Stimulated activated CD4-positive, alpha-beta T cell treated with anti-CD3 and anti-CD28 coated beads, Interleukin-2, amount 100 ng/mL, for 48 hours (primary cell): ENCODE measurements at places on chromosomes 16 and 17.

GRCh38 chr16:51949282-51949681 is 597.7 kb downstream of the TOX3 start:
- DNase-seq, result no peak

GRCh38 chr17:79026376-79027273 is 2.7 kb downstream of the C1QTNF1 start:
- no peak for DNase-seq

DNA sequence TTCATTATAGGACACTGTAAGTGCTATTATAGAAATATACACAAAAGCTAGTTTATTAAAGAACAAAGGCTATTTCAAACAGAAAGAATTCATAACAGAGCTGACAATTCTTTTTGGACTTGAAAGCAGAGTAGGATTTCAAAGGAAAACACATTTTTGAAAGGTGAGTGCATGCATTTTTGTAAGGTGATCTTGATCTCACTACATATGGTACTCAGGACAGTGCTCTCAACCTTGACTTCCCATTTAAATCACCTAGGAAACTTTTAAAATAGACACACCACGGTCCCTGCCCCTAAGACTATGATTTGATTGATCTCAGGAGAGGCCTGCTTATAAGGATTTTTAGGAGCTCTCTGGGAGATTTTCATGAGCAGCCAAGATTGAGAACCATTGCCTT is 1362.0 kb downstream of the CDH8 start:
- DNase-seq, result no peak

GRCh38 chr17:31869031-31869430 is 10.0 kb upstream of the COPRS start:
- no peak for DNase-seq

DNA sequence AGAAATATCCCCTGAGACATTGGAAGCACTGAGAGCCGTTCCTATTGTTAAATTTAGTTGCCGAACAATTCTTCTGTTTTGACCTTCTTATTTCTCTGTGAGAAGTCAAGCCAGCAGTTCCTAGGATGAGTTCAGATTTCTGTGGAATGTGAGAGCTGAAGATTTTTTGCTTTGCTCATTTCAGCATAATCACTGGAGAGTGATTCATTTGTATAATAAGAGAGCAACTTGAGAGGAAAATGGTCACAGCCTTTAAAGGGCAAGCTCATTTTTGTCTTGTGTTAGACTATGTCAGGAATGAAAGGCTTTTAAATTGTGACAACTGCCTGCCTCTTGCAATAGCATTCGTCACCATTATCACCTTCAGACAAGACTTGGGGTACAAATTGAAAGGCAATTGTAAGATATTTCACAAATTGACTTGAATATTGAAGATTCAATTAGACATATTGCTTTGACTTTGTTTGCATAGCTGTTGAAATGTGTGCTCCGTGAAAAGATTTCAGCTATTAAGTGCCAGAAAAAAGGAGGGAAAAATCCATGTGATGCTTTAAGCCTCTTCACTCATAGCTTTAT is 900.0 kb upstream of the GOT2 start:
- DNase-seq, result no peak

DNA sequence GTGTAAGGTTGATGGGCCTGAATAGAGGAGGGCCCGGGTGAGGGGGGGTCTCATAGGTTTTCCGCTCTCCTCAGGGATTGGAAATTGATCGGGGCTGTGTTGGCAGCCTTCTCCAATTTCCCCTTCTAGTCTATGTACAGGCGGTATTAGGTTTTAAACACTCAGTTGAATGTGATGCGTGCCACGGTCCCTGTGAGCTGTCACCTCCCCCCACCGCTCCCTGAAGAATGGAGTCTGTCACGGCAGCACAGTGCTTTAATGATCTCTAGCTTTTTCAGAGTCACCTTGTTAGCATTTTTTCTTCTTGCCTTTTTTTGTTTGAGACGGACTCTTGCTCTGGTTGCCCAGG is 800 bp downstream of the COX4I1 start:
- DNase-seq, result no peak

DNA sequence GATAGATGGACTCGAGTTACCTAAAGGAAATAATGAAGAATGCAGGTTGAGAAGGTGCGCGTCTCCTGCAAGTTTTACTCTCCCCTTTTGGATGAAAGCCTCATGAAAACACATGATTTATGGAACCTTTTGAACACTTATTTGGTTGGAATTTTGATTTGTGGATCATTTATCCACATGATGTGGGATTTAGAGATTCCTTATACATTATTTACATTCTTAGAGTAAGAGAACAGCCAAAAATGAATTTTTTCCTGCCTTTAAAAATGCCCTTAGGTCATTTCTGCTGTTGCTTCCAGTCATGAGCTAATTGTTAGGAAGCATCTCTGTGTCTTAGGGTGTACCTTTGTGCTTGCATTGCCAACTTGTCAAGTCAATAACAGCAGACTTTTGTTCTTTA is 99.9 kb downstream of the RPTOR start:
- no peak for DNase-seq

GRCh38 chr16:66849549-66849948 is 5.3 kb downstream of the CA7 start:
- no peak for DNase-seq

DNA sequence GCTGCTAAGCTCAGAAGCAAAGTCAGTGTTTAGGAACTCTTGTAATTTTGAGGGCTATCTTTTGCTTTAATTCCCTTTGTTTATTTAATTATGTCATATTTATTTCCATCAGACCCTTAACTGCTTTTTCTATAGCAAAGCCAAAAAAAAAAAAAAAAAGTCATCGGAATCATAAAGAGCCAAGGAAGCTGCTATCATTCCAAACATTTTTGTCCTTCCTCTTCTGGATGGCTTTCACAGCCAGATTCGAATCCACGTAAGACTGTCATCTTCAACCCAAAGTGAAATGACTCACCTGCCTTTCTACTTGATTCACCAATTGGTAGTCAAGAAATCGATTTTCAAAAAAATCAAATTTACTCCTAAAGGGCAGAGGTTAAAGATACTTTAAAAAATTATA is 38.4 kb downstream of the WIPI1 start:
- DNase-seq, result no peak

DNA sequence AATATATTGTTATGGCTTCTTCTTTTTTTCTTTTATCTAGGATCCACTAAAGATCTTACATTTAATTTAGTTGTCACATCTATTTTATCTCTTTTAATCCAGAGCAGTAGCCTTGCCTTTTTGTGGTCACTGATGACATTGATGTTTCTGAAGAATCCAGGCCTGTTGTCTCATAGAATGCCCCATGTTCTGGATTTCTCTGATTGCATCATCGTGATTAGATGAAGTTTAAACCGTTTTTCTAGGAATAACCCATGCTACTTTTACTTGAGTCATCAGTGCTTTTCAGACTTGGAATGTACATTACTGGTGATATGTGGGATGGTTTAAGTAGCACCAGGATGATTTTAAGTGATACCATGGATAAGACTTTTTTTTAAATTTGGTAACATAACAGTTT is 106.4 kb upstream of the CES5A start:
- no peak for DNase-seq

- DNase-seq, result no peak
Measured at GRCh38 chr16:4241258-4241927, 487 bp downstream of the SRL start.

- DNase-seq, result no peak
Measured at GRCh38 chr17:50562242-50563091, 2.0 kb downstream of the CACNA1G start.

DNA sequence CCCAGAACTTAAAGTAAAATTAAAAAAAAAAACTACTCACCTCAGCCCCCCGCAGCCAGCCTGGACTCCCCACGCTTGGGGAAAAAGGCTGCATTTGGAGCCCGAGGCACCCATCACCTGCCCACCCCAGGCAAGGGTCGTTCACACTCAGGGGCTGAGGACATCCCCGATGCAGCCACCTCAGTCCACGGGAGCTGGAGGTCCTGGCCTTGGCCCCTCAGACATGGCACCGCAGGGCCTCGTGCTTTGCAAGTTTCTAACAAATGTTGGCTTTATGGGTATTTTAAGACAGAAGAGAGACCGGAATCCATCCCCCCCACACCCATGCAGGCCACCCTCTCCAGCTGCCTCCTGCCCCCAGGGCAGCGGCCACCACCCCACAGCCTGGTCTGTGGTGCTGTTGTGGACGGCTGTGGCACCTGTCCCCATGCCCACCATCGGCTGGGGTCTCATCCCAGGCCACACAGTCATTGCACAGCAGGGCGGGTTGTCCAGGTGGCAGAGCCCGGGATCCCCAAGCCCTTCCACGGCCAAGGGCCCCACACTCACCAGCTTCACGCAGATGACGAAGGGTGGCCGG is 116.4 kb upstream of the ZNF750 start:
- DNase-seq, result no peak

DNA sequence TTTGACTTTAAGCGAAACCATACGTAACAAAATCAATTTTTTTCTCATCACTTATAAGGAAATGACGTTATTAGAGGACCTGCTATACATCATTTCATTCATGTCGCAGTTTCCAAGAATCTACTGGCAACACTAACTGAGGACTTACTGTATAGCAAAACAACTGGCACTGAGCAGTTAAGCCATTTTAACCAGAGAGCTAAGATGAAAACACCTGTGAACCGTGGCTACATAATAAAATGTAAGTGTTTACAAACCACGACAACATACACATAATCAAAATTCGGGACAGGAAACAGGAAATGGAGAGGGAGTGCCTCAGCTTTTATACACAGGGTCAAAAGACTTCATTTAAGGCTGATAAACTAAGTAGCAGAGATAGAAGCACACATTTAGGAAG is 29.5 kb downstream of the METTL16 start:
- no peak for DNase-seq

DNA sequence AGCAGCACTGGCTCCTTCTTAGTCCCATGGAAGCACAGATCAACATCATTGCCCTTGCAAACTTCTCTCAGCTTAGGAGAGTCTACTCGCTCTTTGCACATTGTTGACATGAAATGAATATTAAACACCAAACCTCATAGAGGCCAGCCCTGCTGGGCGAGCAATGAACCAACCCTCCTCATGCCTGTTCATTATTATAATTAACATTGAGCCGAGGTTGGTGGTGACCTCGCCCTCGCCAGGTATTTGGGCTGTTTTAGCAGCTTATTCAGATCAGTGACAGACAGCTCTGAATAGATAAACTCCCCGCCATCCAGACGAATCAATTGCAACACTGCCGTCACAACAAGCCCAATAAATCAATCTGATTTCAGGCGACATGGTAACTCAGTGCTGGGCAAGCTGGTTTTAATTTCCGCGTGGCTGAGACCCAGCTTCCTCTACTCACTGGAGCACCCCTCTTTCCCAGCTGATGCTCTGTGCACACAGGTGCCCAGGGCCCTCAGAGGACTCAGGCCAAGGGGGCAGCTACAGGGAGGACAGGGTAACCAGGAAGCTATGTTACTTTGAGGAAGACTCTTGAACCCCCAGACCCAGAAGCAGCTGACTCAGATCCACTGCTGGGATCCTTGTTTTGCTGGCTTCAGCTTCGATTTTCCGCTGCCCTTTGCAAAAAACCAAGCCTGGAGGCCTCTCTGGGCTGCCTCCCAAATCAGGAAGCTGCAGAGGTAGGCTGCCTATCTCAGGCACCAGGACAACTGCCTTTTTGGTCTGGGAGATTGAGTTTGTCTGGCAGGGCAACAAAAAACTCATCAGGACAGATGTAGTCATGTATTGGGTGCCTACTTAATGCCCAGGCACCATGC is 10.7 kb upstream of the SEZ6 start:
- no peak for DNase-seq

GRCh38 chr16:252366-253337 is 18.0 kb downstream of the FAM234A start:
- DNase-seq, result no peak
